ENCODE measurements at places on chromosomes 1 and 21.

- no peak for DNase-seq
Observed at GRCh38 chr1:155178441-155179111, 4.9 kb downstream of the TRIM46 start.

GRCh38 chr1:214422137-214422671 lies 129.2 kb downstream of the PTPN14 start:
- peak; percentile 99 for DNase-seq

- DNase-seq = peak; percentile 82
Observed at GRCh38 chr1:119453021-119453420, 38.1 kb downstream of the HSD3B2 start.

- DNase-seq = no peak
Observed at GRCh38 chr1:101081496-101082488, 56.2 kb upstream of the DPH5 start.

DNA sequence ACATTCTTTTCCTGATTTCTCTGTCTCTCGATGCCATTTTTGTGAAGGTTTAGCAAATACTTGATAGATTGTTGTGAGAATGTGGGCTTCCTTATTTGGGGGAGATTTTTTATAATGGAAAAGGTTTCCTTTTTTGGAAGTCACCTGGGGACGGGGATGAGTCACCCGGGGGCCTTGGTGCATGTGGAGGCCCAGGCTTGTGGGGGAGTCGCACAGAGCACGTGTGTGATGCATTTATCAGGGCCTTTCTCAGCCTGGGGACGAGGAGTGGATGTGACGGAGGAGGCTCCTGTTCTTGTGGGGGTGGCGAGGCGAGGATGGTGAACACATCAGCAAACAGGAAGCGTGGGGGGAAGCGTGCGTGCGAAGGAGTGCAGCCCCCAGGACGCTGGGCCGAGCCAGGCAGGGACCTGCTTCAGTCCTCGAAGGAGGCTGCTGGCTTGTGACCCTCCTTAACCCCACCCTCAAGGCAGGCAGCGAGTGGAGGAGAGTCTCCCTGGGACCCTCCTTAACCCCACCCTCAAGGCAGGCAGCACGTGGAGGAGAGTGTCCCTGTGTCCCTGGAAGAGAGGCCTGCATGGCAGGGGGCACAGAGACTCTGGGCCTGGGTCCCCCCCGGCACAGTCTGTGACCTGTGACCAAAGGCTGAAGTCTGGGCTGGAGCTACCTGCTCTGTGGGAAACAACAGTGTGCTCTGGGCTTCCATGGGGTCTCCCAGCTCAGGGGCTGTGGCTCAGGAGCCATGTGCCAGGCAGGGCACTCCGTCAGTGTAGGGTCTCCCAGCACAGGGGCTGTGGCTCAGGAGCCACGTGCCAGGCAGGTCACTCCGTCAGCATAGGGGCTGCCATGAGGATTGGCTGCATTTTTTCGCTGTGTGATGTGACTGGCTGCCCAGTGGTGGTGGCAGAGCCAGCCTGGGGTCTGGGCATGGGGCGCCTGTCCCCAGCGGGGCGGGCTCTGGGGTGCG lies 57.2 kb downstream of the AGPAT3 start:
- DNase-seq = no peak

- DNase-seq = no peak
Observed at GRCh38 chr1:8545078-8545477, 227.2 kb downstream of the SLC45A1 start.

DNA sequence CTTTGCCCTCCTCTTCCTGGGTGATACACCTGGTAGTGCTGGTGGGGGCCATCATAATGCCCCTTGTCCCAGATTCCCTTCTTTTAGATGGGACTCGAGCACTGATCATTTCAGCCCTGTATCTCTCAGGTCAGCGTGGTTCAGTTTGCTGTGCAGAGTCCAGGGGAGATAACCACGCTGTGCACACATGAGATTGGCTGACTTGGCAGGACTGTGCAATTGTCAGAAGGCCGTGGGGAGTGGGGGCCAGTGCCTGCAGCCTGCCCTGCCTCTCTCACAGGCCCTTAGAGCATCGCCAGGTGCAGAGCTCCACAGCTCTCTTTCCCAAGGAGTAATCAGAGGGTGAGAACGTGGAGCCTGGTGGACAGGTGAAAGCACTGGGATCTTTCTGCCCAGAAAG lies 15.2 kb downstream of the EPHX1 start:
- DNase-seq = no peak

GRCh38 chr1:100713626-100714025 lies 5.9 kb upstream of the VCAM1 start:
- peak; percentile 74 for DNase-seq

GRCh38 chr1:31739346-31739745 lies 24.8 kb downstream of the ADGRB2 start:
- no peak for DNase-seq

DNA sequence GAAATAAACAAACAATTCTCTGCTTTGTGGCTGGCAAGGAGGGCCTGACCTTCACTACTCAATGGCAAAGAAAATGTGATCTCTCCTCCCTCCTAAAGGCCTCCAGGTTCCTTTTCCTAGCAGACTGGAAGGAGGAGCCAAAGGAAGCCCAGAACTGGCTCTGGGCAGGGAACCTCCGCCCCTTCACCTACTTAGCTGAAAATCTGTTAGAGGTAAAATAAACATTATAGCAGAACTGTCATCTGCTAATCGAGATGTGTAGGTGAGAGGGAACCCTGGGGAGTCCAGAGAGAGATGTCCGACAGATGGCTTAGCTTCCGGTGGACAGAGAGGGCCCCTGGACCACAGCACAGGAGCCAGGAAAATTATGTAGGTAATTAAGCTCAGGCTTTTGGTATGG lies 75.2 kb upstream of the KCNA3 start:
- no peak for DNase-seq

DNA sequence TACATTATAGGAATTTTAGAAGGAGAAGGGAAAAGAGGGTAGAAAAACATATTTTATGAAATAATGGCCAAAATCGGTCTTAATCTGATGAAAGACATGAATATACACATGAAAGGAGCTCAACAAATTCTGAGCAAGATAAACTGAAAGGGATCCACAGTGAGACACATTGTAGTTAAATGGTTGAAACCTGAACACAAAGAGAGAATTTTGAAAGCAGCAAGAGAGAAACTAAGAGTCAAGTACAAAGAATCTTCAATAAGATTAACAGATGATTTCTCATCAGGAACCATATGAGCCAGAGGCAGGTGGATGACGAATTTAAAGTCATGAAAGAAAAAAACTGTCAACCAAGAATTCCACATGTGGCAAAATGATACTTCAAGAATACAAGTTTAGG lies 15.8 kb upstream of the MTR start:
- DNase-seq = no peak

DNA sequence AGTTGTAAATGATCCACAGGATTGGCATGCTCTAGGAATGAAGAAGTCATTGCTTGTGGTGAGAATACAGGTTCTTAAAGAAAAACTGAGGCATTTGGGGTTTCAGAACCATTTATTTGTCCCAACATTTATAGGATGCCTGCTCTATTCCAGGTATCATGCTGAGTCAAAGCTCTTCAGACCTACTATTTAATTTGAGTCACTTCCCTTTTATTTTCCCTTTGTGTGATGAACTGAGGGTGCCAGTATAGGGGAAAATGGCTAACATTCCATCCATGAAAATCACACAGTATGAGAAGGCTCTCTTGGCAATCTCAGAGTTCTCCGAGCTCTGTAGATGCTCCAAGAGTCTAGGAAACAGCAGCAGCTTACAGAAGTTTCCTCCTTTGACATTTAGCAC lies 110.4 kb downstream of the RNF220 start:
- no peak for DNase-seq

DNA sequence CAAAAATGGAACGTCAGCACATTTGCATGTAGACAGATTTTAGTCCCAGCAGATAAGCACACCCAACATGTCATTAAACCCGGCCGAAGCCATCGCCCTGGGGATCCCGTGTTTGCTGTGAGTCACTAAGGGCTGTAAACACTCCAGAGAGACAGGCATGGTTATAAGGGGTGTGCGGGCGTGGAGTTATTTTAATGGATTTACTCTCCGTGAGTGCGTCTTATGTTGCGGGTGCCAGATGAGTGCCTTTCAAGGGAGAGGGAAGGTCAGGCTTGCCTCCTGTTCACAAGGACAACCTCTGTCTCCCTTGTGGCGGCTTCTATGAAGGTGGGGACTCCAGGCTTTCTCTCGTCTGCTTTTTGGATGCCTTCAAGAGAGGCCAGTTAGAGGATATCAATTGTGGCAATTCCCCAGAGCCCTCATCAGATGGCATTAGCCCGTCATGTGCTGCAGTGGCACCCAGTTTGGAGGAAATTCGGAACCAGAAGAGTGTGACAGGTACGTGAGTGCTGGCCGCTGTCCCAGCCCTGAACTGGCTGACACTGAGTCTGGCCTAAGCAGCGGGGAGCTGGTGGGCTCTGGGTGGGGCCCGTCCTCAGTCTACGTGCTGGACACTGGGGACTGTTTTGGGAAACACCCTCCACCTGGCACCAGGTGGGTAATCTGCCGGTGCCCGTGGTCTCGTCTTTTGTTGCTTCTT lies 223.8 kb upstream of the TMEM51 start:
- DNase-seq = peak; percentile 65

DNA sequence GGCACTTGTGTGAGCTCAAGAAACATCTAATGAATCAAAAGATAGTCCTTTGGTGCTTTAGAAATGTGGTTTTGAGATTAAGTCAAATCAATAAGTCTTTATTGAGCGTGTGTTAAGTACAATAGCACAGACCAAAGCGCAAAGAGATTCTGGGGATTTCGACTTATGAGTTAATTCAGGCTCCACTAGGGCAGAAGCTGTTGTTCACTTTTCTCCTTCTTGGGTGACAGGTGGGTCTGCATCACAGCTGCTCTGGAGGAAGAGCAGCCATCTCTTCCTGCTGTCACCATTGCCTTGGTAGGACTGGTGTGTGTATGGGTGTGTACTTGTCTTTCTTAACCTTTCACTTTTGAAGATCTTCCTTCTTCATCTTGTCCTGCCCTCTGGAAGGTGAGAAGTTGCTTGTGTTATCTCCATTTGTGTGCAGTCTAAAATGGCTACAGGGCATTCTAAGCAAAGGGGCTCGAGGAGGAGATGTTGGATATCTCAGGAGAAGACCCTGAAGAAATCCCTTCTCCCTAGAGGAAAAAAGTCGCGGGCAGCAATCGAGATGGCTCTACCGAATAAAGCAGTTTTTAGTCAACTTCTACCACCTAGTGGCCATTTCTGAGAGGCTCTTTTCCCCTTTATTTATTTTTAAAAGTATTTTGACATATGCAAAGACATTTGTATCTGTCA lies 22.9 kb upstream of the DISC1 start:
- DNase-seq = peak; percentile 57

GRCh38 chr1:30807318-30808066 lies 49.9 kb upstream of the LAPTM5 start:
- no peak for DNase-seq

- no peak for DNase-seq
Observed at GRCh38 chr21:40829791-40830190, 17.2 kb downstream of the DSCAM start.

GRCh38 chr21:38170283-38170682 lies 86.5 kb upstream of the KCNJ15 start:
- DNase-seq = peak; percentile 90

DNA sequence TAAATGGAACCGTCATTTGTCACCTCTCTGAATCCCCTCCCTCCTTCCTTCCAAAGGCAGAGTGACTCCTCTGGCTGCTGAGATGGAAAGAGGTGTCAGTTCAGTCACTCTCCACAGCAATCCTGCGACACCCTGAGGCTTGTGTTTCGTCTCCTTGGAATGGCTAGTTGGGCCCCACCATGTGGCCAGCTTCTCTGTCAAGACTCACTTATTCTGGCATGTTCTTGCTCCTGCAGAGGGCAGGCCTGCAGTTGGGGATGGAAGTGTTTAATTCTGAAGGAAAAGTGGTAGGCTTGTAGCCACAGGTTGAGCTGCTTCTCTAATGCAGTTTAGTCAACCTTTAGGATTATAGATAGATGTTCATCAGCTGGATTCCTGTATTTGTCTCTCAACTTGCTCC lies 149.6 kb downstream of the LMO4 start:
- DNase-seq = no peak

DNA sequence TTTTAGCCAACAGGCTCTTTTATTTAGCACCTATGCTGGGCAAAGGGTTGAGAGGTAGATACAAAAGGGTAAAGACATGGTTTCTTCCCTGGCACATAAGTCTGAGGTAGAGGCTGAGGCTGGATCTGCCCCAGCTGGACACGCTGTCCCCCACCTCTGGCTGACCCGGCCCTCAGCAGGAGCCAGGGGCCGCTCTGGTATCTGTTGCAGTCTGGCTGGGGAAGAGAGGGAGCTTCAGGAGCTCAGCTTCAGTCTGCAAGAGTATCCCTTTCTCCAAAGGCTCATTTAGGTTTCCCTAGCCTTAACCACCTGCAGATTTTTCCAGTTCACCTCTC lies 14.2 kb downstream of the BLACAT1 start:
- no peak for DNase-seq

- DNase-seq = no peak
Observed at GRCh38 chr21:31983120-31983519, 110.3 kb downstream of the HUNK start.

DNA sequence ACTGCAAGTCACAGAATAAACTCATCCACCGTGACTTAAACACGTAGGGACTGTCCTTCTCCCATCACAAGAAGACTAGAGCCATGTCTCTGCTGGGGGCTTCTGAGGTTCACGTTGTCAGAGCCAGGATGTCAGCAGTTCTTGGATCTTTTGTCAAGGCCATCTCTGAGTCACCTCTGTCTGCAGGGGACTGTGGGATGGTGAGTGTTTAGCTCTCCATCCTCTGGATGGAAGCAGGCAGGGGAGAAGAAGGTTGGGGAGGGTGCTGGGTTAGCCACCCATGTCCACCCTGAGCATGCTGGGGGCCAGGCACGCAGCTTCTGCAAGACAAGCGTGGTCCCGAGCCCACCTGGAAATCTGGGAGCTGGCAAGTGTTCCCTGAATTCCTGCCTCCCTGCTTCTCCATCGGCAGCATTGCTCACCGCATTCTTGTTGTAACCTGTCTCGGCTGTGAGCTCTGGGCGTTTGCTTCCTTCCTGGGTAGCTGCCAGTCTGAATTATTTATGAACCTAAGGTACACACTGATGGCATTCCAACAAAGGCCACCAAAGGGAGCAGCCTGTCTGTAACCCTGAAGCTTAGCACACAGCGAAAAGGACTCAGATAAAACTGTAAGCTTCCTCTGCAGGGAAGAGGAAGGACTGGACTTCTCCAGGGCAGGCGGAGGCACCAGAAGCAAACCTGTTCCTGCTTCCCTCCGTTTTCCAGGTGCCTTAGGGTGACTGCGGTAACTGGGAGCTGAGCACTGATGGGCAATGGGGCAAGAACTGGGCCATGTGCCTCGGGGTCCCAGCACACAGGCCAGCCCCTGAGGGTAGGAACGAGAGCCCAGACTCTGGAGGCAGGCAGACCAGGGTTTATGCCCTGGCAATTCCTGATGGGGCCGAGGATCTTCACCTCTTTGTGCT lies 88.6 kb downstream of the RIPK4 start:
- no peak for DNase-seq

- DNase-seq = no peak
Observed at GRCh38 chr21:37751268-37751975, 164.8 kb downstream of the KCNJ6 start.

DNA sequence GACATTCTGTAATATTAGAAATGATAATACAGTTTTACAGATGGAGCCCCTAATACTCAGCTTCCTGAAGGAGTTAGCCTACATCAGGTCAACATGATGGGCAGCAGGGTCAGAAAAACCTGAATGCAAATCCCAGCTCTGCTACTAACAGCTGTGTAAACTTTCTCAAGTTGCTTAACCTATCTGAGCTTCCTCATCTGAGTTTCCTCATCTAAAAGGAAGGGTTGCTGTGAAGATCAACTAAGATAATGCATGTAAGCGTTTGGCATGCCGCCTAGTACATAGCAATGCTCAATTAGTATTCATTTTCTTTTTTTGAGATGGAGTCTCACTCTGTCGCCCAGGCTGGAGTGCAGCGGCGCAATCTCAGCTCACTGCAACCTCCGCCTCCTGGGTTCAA lies 18.4 kb upstream of the DESI2 start:
- DNase-seq = no peak

- no peak for DNase-seq
Observed at GRCh38 chr1:202572867-202573266, 137.4 kb downstream of the SYT2 start.

All from LHCN-M2 (cell line).